Eye (tissue), 1 donor: ENCODE measurements at places on chromosomes 1 and 21.

GRCh38 chr21:25734904-25735645 lies at the start of the genes ATP5PF and GABPA:
Gene ATP5PF (minus strand): TSS chr21:25734904. CDS start chr21:25729794, 5,110 bp downstream.
Gene GABPA (plus strand): TSS chr21:25734972. CDS start chr21:25741599, 6,627 bp downstream.
- peak; percentile 99 for DNase-seq

- no peak for DNase-seq
Measured at GRCh38 chr1:169571450-169571849, 14.8 kb downstream of the F5 start.

DNA sequence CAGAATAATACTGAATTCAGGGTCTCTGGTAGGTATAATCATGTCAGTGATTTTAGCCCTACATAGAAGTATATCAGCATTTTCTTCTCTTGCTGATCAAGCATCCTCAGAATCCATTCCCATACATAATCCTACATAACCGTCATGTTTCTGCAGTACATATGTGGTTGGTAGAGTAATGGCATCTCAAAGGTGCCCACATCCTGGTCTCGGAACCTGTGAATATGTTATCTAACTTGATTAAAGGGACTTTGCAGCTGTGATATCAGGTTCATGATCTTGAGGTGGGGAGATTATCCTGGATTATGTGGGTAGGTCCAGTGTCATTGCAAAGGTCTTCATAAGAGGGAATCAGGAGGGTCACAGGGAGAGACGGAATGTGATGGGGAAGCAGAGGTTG lies 69.4 kb upstream of the KIF1B start:
- no peak for DNase-seq

DNA sequence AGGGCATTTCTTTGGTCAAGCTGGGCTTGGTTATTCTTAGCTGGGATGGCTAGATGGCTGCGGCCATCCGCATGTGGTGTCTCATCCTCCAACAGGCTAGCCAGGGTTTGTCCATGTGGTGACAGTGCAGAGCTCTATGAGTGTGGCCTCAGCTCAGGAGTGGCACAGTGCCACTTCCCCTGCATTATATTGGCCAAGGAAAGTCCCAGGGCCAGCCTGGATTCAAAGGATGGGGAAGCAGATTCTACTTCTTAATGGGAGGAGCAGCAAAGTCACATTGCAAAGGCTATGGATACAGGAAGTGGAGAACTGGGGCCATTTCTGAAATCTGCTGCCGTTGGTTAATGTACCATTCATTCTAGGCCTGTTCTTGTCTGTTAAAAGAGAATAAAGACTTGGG lies 34.4 kb downstream of the STUM start:
- no peak for DNase-seq

GRCh38 chr1:107477233-107477632 lies 336.4 kb downstream of the NTNG1 start:
- no peak for DNase-seq

DNA sequence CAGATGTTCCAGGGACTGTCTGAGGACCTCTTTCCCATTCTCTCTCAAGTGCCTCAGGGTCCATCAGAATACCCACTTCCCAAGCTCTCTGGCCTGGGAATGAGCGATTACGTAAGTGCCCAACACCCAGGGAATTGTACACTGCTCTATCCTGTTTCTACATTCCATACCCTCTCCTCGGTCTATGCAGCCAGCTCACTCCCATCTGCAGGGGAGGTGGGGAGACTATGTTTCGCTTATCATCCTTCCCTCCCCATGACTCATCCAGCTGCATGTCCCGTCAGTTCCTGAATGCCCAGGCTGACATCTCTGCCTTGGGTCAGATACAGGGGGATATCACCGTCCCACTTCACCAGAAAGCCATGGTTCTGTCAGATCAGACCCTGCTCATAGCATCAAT lies 34.5 kb upstream of the CD1D start:
- DNase-seq, result no peak

- no peak for DNase-seq
Measured at GRCh38 chr1:162009501-162010174, 14.0 kb downstream of the OLFML2B start.

GRCh38 chr21:42386034-42386591 lies 9.7 kb downstream of the TMPRSS3 start:
- no peak for DNase-seq

DNA sequence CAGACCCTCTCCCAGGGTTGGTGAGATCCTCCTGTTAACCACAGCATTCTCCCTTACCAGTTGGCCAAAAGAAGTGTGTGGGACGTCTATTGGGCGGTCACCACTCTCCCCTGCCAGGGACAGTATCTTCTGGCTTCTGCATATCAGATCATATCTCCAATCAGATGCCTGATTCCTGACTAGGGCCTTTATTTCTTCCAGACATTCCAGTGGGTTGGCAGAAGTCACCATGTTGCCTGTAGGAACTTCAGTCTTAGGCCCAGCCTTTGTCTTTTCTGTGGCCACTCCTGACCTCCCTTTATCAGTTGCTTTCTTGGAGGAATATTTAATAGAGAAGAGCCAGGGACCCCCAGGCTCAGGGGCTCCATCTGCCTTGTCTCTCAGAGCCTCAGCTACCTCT lies 130.4 kb upstream of the F3 start:
- no peak for DNase-seq

DNA sequence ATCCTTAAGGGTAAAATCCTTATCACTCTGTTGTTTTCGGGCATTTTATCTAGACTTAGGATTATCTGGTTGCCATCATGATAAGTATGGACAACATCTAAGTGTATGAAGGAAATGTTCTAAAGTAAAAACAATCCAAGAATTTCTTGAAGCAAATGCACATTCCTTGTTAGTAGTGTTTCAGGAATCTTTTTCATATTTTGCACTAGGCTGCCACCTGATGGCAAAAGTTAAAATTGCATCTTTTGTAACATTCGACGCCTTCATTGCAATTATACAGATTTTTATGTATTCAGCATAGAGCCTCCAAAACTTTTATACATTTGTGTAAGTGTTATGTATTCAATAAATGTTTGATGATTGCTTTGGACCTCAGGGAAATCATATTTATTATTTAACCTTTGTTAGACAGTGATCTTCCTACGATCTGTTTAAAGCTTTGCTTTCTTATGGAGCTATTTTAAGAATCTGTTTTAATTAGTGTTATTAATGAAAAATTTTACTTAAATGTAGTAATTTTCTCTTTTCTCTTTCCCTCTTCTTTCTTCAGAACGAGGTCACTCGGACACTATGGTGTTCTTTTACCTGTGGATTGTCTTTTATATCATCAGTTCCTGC lies 49.4 kb upstream of the KIAA1614 start:
- DNase-seq, result peak; percentile 91

- DNase-seq, result no peak
Measured at GRCh38 chr1:9590945-9591668, 2.4 kb downstream of the TMEM201 start.

- DNase-seq, result no peak
Measured at GRCh38 chr1:207054491-207054890, 1.4 kb downstream of the PFKFB2 start.

GRCh38 chr1:10836726-10837125 lies 40.3 kb upstream of the CASZ1 start:
- no peak for DNase-seq

GRCh38 chr1:183419399-183419798 lies 1.2 kb upstream of the NMNAT2 start:
- peak; percentile 44 for DNase-seq

DNA sequence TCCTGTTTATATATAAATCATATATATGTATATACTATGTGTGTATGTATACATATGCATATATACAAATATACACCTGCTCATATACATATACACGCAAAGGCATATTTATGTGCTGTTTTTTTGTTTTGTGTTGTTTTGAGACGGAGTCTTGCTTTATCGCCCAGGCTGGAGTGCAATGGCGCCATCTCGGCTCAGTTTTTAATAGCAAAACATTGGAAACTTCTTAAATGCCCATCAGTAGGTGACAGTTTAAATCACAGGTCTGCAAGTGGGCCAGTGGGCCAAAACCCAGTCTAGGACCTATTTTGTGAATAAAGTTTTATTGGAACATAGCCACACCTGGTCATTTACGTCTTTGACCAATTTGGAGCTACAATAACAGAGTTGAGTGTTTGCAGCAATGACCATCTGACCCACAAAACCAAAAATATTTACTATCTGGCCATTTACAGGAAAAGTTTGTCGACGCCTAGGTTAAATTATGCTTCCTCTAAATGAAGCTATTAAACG lies 132.3 kb downstream of the TOMM20 start:
- DNase-seq, result no peak

DNA sequence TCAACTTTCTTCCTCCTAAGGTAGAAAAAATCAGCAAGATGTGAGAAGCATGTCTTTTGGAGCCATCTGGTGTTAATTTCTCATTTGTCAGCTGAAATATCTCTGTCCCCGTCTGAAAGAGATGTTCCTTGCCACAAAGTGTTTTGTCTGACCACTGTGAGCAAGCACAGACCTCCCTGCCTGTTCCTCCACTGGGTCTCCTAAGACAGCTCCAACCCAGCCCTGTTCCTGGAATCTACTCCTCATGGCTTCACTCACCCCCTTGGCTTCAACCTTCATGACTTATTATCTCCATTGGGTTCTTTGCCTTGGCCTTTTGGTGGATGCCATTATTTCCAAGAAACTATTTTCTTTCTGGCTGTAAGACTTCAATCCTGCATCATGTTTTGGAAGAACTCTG lies 65.7 kb upstream of the CACHD1 start:
- no peak for DNase-seq

GRCh38 chr21:32626621-32627196 lies 14.5 kb upstream of the CFAP298 start:
- no peak for DNase-seq

DNA sequence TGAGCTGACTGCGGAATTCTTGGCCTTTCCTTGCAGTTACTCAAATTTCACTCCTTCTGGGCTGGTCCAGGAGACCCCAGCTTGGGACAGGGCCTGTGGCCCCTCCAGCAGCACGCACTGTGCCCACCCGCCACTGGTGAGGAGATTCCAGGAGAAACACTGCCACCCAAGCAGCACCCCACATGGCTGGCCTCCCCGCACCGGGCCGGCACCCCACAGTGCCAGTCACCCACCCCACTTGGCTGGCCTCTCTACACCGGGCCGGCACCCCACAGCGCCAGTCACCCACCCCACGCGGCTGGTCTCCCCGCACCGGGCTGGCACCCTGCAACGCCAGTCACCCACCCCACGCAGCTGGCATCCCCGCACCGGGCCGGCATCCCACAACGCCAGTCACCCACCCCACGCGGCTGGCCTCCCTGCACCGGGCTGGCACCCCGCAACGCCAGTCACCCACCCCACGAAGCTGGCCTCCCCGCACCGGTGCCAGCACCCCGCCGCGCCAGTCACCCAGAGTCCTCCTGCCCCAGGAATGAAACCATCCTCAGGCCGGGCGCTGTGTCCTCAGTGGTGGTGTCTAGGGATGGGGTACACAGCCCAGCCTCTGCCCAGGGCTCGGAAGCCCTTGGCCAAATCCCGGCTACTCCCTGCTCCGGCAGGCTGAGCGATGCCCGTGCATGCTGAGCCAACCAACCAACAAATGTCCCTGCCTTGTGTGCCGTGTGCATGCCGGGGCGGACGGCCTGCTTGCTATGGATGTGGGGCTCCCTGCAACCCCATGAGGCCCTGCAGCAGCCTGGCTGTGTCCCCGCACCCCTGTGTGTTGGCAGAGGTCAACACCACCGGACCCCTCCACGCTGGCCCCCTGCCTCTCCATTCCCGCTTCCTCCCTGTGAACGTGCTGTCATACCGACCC lies 38.6 kb upstream of the TSPEAR start:
- no peak for DNase-seq

DNA sequence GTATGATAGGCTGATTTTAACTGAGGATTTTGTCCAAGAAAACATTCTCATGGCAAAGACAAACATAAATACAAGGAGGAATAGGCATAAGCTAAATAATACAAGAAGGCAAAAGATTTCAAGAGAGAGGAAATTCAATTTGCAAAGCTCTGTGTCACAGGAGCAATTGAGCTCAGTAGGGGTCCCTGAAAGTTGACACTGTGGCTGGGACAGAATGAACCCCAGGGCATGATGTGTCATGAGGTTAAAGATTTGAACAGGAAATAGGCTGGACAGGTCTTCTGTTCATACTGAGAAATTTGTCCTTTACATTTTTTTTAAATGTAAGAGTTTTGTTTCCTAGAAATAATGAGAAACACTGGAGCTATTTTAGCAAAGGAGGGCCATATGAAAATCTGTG lies 555.4 kb upstream of the NEGR1 start:
- DNase-seq, result no peak

- DNase-seq, result no peak
Measured at GRCh38 chr1:229870381-229870780, 196.7 kb upstream of the GALNT2 start.
